ENCODE measurements at places on chromosomes 5 and 9.

DNA sequence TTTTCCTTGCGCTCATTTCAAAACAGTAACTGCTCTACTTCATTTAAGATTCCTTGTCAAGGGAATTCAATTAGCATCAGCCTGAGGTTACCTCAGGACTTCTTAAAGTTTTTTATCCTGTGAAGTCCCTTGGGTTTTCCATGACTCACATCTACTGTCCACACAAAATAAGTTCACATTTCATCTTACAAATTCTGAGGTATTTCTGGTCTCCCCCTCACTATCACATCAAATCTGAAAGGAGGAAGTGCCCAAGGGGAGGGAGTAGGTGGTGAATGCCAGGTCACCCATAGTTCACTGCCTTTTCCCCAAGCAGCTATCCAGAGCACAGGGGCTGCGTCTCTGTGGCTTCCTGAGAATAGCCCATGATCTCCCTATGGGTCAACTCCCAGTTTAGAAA lies 227.1 kb upstream of the NREP start:
- DNase-seq, result no peak

GRCh38 chr9:87640385-87640795 lies 85.5 kb upstream of the CTSL start:
- DNase-seq, result no peak

GRCh38 chr5:16321284-16321683 lies 141.7 kb upstream of the MARCHF11 start:
- no peak for DNase-seq

GRCh38 chr5:175717837-175718236 lies 60.0 kb downstream of the HRH2 start:
- DNase-seq, result no peak

GRCh38 chr5:115419846-115420585 lies 123.6 kb upstream of the CCDC112 start:
- DNase-seq, result no peak

- DNase-seq, result no peak
Measured at GRCh38 chr9:7622481-7622880, 177.1 kb downstream of the DMAC1 start.

- no peak for DNase-seq
Measured at GRCh38 chr5:142170254-142170953, 61.8 kb downstream of the NDFIP1 start.

- no peak for DNase-seq
Measured at GRCh38 chr5:108206707-108207106, 175.2 kb downstream of the FBXL17 start.

DNA sequence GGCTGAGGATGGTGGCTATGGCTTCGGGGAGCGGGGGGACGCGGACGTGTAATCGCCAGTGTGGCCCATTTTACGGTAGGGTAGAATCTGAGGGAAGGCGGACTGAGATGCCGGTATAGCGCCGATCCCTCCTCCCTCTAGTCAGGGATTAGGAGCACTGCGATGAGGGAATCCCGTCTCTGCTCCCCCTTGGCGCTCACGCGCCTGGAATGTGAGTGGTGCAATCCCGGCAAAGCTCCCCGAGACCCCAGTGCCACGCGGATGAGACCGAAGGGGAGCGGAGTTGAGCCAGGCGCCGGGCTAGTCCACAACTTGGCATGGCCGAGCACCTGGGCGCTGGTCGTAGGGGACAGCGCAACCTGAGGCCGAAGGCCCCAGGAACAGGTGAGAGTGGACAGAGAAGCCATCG lies 2.2 kb downstream of the NPR3 start:
- DNase-seq, result no peak

GRCh38 chr5:148163345-148163744 lies 5.0 kb upstream of the SPINK14 start:
- no peak for DNase-seq

- DNase-seq, result no peak
Measured at GRCh38 chr5:112004867-112005622, 248.1 kb upstream of the NREP start.

- no peak for DNase-seq
Measured at GRCh38 chr5:151775025-151775606, 3.4 kb downstream of the G3BP1 start.

DNA sequence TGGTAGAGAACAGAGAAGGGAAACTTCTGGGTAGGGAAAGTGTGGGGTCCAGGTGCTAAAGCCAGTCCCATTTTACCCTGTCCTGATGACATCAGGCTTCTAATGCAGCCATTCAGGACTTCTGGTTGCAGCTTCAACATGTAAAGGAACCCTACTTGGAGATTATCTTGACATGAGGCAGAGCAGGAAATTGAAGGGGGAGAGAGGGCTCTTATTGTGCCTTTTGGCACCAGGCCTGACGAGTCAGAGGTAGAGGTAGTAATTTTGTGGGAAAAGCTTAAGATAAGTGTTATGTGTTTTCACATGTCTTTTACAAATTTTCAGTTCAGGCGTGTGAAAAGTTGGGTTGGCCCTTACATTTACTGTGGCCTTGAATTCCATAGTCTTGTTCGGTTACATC lies 102.4 kb upstream of the APC start:
- DNase-seq, result no peak

DNA sequence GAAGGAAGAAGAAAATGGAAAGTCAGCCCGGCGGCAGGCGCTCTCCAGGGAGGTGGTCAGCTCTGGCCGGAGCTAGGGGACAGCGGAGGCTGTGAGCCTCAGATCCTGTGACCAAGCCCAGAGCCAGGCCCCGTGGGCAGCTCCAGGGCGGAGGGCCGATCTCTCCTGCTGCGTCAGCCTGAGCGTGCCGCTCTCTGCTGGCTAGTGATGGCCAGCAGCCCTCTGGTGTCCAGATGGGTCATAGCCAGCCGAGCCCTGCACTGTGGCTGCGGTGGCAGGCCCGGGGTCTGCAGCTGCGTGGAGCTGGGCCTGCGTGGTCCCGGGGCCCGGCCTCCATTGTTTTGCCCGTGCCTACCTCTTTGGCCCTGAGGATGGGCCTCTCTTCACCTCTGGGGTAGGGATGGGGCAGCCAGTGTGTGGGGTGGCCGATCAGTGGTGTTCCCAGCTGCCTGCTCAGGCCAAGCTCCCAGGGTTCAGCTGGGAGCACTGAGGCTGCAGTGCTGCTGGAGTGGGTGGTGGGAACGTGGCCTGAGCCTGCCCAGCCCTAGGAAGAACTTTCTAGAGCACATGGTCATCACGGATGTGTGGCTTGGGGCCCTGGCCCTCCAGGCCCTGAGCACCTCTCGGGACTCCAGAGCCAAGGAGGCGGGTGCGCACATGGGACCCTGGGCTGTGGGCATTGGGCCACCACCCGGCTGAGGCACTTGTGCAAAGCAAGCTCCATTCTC lies 17.1 kb upstream of the NRARP start:
- DNase-seq, result no peak

DNA sequence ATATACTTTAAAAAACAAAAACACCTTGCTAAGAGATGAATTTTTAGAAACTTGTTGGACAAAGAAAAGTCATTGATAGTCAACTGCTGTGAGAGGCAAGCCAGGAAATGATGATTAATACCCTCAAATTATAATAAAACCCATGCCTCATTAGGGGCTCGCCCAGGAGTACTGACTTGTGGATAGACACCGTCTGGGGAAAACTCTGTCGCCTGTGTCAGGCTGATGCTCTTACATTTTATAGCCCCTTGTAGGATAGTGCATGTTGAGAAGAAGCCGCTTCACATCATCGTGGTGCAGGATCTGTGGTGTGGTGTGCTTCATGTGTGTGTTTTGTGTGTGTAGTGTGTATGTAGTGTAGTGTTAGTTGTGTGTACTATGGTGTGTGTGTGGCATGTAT lies 39.1 kb downstream of the SYK start:
- no peak for DNase-seq

- DNase-seq, result no peak
Measured at GRCh38 chr9:127005770-127006314, 91.3 kb downstream of the RALGPS1 start.

DNA sequence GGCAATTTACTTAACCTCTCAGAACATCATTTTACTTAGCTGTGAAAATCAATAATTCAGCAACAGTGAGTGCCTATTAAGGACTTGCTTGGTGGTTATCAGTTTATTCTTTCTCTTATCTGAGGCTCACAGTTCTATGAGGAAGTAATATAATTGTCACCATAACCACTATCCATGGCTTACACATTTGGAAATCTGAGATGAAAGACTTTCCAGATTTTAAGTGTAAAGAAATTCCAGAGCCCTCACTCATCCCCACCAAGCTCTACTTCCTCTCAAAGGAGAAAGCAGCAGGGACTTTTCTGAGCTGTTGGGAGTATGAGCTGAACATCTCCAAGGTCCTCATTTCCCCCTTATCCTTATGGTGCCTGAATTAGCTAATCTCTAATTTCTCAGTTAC lies 321.5 kb downstream of the FBXL7 start:
- DNase-seq, result no peak

DNA sequence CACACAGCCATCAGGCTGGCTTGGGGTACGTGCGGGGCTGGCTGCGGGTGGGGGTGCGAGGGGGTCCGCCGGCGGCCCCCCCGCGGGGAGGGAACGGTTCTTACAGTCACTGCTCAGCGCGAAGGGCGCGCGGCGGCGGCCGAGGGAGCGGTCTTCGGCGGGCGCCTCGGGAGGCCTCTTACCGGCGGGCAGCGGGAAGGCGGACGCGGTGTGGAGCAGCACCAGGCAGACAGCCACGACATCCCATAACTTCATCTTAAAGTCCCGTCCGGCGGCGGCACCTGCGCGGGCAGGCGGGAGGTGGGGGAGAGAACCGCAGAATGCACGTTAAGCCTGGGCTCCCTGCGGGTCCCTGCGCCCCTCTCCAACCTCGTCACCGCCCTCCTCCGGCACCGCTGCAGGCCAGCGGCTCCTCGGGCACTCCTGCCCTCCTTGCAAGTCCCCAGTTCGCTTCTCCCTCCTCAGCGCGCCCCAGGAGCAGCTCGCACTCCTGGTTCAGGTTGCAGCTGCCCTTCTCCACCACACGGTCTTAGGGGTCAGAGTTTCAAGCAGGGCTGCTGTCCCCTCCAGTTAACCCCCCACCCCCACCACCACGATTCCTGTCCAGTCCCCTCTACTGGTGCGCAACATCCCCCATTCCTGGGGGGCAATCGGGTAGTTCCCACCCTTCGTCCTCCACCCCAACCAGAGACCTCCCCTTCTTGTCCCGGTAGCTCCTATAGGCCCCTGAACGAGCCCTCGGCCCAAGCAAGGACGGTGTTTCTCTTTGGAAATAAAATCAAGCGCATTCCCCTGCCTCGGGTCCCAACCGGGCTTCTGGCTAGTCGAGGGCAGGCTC lies 5.1 kb downstream of the GDNF start:
- no peak for DNase-seq

- DNase-seq, result no peak
Measured at GRCh38 chr9:111399772-111400563, 69.9 kb upstream of the OR2K2 start.

DNA sequence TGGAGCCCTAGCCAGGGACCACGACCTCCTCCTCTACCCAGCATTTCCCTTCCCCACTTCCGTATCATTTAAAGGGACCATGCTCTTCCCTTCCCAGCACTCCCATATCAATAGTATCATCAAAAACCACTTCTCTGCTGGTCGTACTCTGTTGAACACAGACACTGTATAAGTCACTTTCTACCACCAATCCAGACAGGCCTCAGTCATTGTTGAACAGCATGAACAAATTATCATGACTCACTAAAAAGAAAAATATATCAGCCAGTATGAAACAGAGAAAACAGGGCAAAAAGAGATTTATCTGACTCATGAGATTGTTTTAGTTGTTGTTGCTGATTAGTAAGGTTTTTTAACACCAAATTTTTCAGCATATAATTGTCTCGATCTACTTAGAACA lies 89.8 kb downstream of the CDKN2A start:
- DNase-seq, result no peak

- DNase-seq, result no peak
Measured at GRCh38 chr9:6733831-6734230, 23.9 kb upstream of the KDM4C start.

- peak; percentile 66 for DNase-seq
Measured at GRCh38 chr5:34929720-34930461, 532 bp downstream of the DNAJC21 start.

DNA sequence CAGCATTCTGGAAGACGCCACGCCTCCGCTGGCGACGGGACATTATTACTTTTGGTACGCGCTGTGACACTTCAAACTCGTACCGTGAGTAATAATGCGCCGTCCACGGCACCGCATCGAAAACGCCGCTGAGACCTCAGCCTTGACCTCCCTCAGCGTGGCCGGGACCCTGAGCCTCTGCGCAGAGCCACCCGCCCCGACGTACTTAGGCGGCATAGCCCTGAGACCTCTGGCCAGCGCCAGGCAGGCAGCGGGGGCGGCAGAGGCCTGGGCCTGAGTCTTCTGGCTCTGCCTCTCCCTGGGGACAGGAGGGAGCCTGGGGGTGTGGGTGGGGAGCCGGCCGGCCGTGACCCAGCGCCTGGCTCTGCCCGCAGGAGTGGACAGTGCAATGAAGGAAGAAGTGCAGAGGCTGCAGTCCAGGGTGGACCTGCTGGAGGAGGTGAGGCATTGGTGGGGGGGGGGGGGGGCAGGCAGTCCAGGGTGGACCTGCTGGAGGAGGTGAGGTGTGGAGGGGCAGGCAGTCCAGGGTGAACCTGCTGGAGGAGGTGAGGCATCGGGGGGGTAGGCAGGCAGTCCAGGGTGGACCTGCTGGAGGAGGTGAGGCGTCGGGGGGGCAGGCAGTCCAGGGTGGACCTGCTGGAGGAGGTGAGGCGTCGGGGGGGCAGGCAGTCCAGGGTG lies 8.0 kb downstream of the EGFL7 start:
- no peak for DNase-seq

DNA sequence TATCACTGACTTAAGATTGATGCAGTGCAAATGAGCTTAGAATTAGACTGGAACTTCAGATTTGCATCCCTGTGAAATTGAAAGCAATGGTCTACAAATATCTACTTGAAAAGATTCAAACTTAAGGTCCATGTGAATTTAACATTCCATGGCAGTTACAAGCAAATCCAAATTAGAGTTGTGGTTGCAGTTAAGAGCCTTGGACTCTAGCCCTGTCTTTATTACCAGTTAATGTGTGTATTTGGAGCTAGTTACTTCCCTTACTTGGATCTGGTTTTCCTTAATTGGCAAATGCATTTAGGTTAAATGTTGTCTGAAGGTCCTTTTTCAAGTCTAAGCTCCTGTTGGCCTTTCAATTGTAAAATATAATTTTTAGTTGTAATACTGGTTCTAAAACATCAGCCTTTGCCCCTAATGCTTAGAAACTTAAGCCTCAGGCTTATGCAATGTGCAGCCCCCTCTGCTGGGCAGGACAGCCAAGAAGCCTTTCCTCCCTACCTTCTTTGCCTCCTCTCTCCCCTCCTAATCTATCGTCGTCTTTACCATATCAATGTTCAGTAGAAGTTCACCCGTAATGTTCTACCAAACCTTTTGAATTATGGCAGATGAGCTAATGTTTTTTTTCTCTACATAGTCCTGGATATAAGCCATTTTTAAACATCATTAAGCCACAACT lies 59.5 kb downstream of the ERMP1 start:
- DNase-seq, result no peak

- no peak for DNase-seq
Measured at GRCh38 chr9:127780126-127780885, 1.8 kb upstream of the SH2D3C start.

GRCh38 chr5:170552621-170553115 lies 48.8 kb downstream of the KCNIP1 start:
- no peak for DNase-seq

DNA sequence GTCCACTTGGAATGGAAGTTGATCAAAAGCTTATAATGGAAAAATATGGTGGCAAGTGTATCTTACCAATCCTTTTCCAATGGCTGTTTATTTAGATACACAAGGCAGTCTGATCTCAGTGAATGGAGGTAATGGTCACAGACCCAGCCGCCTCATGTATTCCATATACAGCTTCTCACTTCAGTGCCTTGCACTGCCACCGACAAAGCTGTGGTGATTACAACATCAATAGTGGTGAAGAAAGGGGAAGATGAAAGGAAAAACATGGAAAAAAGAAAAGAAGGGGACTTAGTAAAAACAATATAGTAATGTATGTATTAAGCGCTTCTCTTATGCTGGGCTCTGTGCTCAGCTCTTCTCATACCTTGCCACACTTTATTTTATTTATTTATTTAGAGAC lies 297.3 kb upstream of the RASA1 start:
- DNase-seq, result no peak
